Gastroesophageal sphincter (tissue), 4 donors: ENCODE measurements at places on chromosomes 12 and 14.

- no peak for ATAC-seq
These were observed 26.8 kb downstream of the AMN start for GRCh38 chr14:102949062-102949800.

GRCh38 chr12:128586451-128587029 is 237.2 kb downstream of the SLC15A4 start:
- ATAC-seq = no peak

DNA sequence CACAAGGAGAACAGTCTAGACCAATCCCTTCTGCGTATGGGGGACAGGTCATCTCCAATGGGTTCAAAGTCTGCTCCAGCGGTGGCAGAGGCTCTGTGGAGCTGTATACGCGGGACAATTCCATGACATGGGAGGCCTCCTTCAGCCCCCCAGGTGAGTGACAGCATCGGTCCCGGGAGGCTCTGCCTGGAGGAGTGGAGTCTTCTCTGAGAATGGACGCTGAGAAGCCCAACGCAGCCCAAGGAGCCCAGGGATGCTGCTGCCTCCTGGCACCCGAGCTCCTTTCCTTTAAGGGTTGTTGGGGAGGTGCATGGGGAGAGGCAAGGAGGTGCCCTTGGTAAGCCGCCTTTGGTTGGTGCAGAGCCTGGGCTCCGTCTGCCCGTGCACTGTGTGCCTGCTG is 28.2 kb downstream of the ADGRD1 start:
- ATAC-seq = no peak

DNA sequence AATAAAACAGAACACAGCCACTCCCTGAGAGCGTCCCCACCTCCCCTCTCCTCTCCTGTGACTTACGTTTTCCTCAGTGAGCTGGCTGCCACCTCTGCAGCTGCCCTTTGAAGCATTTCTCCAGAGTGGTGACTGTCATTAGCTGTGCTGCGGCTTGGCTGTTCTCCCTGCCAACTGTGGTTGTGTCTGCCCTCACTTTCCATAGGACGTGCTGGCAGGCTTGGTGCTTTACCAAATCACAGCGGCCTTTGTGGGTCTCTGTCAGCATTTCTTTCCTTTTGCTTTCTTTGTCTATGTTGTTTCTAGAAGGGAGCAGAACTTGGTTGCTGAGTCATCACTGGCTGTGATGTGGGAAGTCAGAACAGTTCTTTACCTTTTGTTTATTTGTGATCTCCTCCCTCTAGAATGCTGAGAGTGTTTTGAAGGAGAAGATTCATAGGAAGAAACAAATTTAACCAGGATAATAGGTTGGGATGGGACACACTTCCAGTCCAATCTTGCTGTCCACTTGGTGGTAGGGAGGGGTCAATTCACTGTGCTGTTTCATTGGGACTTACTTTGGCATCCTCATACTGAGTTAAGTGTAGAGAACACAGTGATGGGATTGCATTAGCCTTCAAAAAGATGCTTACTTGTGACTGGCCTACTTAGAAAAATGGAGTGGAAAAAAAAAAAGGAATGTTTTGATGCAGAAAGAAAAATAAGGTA is 88.2 kb downstream of the TMX1 start:
- ATAC-seq = peak; percentile 65

DNA sequence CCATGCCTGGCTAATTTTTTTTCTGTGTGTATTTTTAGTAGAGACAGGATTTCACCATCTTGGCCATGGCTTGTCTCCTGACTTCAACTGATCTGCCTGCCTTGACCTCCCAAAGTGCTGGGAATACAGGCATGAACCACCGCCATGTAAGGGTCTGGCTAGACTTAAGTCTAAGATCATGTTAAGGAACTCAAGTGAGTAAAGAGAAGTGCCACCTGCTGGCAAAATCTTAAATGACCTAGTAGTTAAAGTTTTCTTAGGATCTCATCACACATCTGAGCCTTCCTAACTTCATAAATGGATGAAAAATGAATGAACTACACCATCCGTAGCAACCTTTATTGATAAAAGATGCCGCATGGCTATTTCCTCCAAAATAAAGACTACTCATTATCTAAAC is 1.7 kb upstream of the C12orf56 start:
- ATAC-seq = no peak

DNA sequence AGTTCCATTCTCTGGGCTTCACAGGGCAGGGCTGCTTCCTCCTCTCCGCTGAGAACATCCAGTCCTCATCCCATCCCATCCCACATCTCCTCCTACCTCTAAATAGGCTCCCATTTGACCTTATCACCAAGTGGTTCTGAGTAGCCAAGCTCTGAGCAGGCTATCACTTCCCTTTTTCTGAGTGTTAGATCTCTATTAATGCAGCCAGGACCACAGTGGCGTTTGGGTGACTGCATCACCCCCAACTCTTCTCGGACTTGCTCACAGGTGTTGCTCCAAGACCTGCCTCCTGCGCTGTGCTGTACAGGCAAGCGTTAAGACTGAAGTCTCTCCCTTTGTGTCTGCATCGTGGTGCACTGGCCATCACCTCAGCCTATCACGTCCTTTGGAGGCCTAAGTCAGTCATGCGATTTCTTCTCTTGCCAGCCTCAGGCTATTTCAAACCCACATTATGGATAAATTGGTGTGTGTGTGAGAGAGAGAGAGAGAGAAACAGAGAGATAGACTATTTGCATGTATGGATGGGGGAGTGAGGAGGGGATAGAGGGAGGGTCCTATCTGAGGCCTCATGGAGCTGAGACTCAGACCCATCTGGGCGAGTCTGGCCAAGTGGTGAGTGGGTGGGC is 12.4 kb upstream of the HHIPL1 start:
- ATAC-seq = no peak

DNA sequence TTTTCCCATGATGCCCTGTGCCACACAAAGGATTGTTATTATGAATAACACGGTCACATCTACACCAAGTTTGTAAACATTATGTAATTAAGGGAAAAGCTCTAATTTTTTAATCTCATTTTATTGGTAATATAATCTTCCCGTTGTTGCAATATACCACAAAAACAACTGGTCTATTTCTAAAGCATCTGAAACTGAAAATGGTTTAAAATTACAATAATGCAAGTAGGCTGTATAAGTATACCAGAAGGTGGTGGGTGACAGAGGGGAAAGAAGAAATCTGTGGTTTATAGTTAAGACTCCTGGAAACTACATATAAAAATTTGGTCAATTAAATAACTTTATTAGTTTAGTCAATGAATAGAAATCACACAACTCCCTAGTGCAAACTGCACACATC is 5.2 kb downstream of the DDHD1 start:
- no peak for ATAC-seq

DNA sequence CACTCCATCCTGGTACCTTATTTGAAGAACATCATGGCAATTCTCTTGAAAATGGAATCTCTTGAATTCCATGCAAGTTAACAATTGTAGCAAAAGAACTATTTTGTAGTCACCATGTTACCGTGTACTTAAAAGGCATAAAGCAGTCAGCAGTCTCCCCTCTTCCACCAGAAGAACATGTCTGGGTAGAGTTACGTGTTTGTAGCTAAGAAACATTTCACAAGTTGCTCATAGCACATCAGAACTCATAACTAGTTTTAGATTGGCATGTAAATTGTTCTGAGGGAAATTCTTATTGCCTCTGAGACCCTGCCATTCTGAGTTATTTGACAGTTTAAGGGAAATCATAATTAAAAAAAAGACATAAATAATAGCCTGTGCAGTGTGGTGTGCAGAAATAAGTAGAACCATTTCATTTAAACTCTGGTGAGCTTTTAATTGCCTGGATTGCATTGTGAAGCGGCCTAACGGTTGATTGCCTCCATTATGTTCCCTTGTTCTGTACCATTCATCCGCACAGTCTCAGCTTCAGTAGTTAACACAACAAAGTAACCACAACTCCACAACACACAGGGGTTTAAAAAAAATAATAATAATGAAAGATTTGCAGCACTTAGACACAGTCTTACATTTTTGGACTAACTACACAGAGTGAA is 2.6 kb downstream of the LMO3 start:
- no peak for ATAC-seq
